Stimulated activated CD8-positive, alpha-beta memory T cell treated with anti-CD3 and anti-CD28 coated beads, Interleukin-12 subunit alpha, Interleukin-12 subunit beta, amount 100 ng/mL, for 1 hour (primary cell): ENCODE measurements at places on chromosomes 1 and 21.

GRCh38 chr1:192830595-192831246, 21.9 kb downstream of the RGS2 start:
- no peak for DNase-seq

GRCh38 chr21:33254766-33255165, 11.4 kb upstream of the IL10RB start:
- DNase-seq = no peak

GRCh38 chr1:171883849-171884248, 42.6 kb downstream of the DNM3 start:
- DNase-seq = no peak

DNA sequence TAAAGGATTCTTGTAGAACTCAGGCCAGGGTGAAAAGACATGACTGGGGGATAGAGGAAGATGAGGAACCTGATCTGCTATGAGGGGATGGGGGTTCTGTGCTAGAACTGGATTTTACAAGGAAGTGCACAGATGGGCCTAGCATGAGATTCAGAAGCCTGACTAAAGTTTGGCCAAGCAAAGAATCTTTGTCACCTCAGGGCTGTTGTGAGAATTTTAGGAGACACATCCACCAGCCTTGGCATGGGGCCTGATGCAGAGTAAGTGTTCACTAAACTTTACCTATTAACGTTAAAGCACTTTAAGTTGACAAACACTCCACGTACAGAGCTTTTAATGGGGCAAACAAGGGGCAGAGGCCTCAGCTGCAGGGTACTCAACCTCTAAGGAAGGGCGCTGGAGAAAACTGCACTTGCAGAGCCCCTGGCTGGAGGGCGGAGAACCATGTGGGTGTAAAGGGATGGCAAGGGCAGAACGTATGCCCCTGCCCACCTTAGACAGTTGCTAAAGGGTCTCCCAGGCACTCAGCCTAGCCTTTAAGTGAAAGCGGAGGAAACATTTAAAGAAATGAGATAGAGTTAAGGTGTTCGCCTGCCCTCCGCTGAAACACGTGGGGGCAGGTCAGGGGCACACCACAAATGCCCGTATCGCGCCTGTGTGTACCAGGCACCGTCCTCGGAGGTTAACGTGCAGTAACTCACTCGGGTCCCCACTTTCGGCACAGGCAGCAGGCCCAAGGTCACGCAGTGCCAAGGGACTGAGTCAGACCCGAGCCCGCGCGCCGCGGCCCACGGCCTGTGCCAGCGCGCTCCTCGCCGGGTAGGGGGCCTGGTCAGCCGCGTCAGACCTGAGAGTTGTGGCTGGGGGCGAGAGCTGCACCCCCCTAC, 990 bp upstream of the MRPS6 start:
- no peak for DNase-seq

DNA sequence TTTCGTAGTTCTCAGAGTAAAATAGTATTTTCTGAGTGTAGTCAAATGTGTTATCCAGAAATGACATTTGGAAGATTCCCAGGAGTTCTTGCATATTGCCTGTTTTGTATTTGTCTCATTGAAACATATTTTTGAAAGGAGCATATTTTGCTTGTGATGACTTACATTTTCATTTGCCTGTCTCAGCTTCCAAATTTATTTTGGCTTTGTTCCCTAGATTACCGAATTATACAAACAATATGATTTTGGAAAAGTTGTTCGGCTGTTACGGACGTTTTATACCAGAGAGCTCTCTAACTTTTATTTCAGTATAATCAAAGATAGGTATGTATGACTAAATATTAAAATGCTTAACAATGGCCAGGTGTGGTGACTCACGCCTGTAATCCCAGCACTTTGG, 46.0 kb downstream of the IARS2 start:
- no peak for DNase-seq

DNA sequence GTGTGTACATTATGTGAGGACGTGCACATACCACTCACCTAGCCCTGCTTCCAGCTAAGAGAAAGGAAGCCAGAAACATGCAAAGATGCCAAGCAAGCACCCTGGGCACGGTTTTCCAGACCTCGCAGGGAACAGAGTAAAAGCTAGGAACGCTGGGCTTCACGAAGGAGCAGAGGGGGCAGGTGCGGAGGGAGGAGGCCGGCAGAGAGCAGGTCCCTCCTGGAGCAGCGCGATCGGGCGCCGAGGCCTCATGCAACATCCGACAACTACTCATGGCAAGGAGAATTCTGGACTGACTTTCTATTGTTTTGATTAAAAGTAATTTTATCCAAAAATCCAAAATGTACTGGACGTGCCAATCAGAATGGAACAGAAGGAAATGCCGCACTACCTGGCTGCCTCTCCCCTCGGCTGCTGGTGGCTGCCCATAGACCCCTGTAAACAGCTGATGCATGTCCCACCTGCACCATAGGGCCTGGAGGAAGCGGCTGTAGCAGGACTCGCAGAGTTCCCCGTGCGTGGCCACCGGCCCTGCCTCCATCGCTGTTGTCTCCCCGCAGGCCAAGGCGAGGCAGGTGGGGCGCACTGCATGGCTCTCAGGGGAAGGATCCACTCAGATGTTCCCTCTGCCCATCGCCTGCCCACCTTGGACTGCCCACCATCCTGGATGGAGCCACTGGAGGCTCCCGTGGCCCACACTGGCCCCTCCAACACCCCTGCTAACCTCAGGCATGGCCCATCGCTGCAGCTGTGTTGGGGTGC, 93.5 kb downstream of the WDR4 start:
- no peak for DNase-seq

GRCh38 chr1:211944733-211945500, 90.4 kb downstream of the INTS7 start:
- no peak for DNase-seq

DNA sequence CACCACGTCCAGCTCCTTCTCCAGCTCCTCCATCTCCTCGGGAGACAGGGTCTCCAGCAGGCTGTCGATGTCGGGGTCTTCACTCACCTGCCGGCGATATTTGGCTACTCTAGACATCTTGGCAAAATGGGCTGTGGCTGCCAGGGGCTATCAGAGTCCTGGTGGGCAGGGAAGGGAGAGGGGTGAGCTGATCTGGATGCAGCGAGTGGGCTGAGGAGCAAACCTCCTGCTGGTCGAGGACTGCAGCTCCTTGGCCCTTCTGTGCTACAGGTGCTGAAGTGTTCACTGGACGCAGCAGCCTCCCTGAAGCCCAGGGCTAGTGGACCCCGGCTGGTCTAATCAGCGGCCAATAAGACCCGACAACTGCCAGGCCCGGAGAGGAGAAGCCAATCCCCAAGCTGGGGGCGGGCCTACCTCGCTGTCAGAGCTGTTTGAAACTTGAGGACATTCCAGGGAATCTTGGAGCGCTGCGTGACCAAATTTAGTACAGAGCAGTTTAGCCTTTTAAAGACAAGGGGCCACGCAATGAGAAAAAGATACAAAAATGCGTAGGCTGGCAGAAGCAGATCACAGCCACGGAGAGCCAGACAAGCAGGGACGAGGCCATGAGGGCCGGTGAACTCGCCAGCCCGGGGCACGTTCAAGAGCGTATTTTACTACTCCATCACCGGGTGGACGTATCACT, at the start of gene LMOD1:
Gene LMOD1 (minus strand): TSS at position 325 of the 685 bp plus-strand sequence. CDS start 208 bp downstream, at position 117.
- DNase-seq = no peak

GRCh38 chr1:37137014-37137413, 102.7 kb upstream of the GRIK3 start:
- DNase-seq = no peak

- no peak for DNase-seq
These were observed 37.0 kb downstream of the COL6A1 start for GRCh38 chr21:46018615-46019014.

GRCh38 chr1:224619209-224619608, 3.1 kb downstream of the CNIH3 start:
- no peak for DNase-seq

DNA sequence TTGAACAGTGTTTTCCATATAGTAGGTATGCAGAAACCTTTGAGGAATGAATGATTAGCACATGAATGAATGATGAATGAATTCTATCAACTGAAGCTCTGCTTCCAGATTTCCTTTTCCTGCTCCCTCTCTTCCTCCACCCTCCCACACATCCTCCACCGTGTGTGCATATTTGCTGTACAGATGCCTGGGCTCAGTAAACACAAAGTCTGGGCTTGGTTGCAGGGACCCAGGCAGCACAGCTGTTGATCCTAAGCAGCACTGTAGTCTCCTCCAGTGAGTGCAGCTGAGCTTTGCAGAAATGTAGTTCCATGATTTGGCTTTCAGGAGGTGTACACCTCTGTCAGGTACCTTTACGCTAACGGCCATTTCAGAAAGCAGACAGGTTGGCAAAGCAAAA, 611.7 kb downstream of the NUF2 start:
- DNase-seq = no peak

- DNase-seq = no peak
These were observed 193.1 kb upstream of the DAB1 start for GRCh38 chr1:57616921-57617320.

- no peak for DNase-seq
These were observed 626.9 kb upstream of the ADGRL4 start for GRCh38 chr1:79633456-79633855.

- DNase-seq = no peak
These were observed 2.3 kb downstream of the POFUT2 start for GRCh38 chr21:45285266-45285931.

GRCh38 chr1:235093013-235093695, 35.5 kb downstream of the TOMM20 start:
- no peak for DNase-seq

GRCh38 chr1:10471411-10472219, 714 bp downstream of the DFFA start:
- DNase-seq = no peak

DNA sequence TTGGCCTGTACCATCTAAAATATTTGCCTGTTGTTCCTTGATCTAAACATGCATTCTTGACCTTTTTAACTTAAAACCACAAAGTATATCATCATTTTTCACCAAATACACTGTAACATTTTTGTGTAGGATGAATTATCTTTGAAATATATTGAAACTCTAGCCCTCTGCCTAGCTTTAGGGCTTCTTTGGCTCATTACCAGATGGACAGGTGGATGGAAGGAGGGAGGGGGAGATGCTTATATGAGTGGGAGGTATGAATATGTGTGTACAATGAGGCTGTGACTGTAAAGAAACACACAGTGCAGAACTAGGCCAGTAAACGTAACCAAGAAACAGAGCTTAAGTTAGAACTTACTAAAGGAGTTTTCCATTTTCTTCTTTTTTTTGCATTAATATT, 118.5 kb downstream of the ESRRG start:
- DNase-seq = no peak

GRCh38 chr1:19300211-19300610, 11.6 kb upstream of the AKR7A3 start:
- no peak for DNase-seq

DNA sequence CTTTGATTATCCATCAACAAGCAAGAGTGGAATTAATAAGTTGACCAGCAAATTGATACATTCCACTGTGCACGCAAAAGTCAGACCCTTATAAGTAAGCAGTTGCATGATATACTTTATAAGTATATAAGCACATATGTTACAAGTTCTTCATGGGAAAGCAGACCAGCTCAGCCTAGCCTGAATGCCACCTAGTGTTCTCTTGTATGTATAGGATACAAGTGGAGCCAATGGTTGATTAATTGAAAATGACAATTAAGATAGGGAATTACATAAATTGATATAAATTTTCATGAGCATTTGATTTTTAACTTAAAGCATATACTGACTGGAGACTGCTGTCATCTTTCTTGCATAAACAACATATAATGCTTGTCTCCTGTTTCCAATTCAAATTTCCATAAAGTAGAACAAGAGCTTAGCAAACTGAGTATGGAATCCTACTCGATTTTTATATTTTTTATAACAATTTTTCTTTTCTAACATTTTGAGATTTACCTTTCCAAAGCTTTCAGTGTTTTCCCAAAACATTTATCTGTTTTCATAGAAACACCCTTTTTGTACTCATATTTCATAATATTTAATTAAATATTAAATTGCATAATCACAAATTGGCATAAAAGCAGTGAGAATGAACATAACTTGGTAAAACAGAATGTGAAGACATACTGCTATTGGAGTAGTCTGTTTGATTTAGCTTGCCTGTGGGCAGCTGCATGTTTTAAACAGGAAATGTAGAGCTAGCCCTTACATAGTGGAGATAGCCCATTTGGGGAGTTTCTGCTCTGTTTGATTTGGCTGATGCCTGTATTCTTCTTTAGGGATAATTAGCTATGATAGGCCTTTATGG, 62.8 kb downstream of the MAGI3 start:
- no peak for DNase-seq

GRCh38 chr1:109770331-109771095, 6.8 kb upstream of the EPS8L3 start:
- no peak for DNase-seq

- DNase-seq = no peak
These were observed 47.1 kb downstream of the EXTL2 start for GRCh38 chr1:100847361-100848082.
